ENCODE measurements at places on chromosomes 3 and 15.

- H3K4me1 ChIP-seq: no peaks in the 10 kb centered on the region
- no peaks in the 10 kb centered on the region for H3K27me3 ChIP-seq
- DNase-seq: no peak
- H3K36me3 ChIP-seq: no peaks in the 10 kb centered on the region
- H3K4me3 ChIP-seq: no peak overlapping the region
Measured at GRCh38 chr15:31563001-31563400, 236.4 kb downstream of the KLF13 start.

DNA sequence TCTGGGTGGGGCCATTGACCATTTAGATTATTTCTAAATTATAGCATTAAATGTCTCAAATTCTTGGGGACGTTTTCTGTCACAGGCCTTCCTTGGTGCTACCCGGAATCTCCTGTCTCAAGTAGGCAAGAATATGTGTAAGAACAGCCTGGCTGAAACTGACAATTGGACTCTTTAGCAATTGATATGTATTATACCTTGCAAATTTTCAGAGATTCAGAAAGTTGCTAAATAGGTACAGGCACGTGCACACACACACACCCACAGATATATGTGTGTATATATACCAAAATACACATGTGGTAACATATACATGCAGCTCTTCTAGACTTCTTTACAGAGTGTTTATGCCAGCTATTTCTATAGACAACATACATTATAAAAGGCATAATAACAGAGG, 213.2 kb upstream of the NR2E3 start:
- H3K4me3 ChIP-seq: no peak overlapping the region
- no peak for DNase-seq
- no peaks in the 10 kb centered on the region for H3K36me3 ChIP-seq
- no peaks in the 10 kb centered on the region for H3K4me1 ChIP-seq
- no peaks in the 10 kb centered on the region for H3K27me3 ChIP-seq

- no peak for DNase-seq
- H3K27ac ChIP-seq: no peak overlapping the region
- H3K36me3 ChIP-seq: no peaks in the 10 kb centered on the region
- H3K27me3 ChIP-seq: no peaks in the 10 kb centered on the region
- no peaks in the 10 kb centered on the region for H3K4me1 ChIP-seq
Measured at GRCh38 chr3:6935970-6936369, 75.1 kb downstream of the GRM7 start.

- H3K4me3 ChIP-seq: no peak overlapping the region
- H3K27me3 ChIP-seq: peaks cover 16% of the 10 kb centered on the region
- H3K36me3 ChIP-seq: no peaks in the 10 kb centered on the region
- no peaks in the 10 kb centered on the region for H3K4me1 ChIP-seq
- DNase-seq: no peak
Measured at GRCh38 chr3:37607604-37608003, 254.1 kb upstream of the CTDSPL start.

DNA sequence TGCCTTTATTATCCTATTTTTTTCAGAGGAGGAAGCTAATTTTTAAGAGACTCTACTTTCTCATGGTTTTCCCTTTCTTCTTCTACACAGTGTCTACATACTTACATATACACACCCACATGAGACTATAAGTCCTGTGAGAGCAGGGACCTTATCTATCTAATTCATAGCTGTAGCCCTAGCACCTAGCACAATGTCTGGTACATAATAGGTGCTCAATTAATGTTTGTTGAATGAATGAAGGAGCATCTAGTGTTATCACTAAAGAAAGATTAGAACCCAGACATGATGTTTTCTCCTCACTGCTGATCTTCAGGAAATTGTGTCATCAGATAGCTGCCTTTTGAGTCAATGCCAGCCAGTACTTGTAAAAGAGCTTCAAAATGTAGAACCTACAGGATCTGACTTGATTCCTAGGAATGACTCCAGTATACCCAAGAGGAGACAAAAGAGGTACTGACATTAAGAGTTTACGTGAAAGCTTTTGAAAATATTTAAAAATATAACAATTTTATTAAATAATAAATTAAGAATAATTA, 2.5 kb downstream of the SCG5 start:
- no peak overlapping the region for H3K4me3 ChIP-seq
- H3K27me3 ChIP-seq: no peaks in the 10 kb centered on the region
- H3K36me3 ChIP-seq: peaks cover 24% of the 10 kb centered on the region
- DNase-seq: no peak

DNA sequence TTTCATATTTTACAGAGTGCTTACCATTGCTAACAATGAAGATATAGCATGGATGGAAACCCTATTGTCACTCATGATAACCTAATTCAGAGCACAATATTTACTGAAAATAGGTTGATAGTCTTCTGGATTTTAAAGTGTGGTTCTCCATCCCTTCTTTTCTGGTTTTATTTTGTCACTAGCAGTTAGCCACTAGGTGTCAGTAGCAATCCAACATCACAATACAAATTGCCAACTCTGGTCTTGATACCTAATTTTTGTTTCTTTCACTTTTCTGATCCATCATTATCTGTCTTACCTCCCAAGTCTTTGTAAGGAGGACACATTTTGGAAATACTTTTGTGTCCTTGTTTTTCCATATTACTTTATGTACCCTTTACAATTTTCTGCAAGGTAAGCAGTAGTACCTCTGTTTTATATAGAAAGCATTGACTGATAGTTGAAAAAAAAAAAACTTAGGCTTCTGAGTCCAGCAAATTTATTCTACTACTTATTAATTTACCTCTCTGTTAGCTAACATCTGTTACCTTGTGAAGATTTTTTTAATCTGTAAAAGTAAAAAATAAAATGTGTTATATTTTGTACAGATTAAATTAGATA, 28.3 kb upstream of the CRYBG3 start:
- H3K36me3 ChIP-seq: no peaks in the 10 kb centered on the region
- peak; percentile 24 for DNase-seq
- H3K27me3 ChIP-seq: no peaks in the 10 kb centered on the region
- H3K27ac ChIP-seq: no peak overlapping the region

DNA sequence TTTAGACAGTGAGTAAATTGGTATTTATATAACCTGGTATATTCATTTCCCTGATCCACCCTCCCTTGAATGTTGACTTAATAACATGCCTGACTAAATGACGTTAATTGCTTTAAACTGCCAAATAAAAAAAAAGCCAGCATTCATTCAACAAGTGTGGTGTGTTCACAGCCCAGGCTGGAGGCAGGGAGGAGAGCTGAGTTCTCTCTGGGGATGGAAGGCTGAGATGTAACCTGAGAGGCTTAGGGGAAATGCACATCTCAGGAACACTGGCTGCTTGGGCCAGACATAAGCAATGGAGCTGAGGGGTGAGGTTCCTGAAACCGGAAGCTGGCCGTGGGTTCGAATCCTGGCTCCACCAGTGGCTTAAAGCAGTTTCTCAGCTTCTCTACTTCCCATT, 17.3 kb downstream of the CACNA2D3 start:
- H3K4me1 ChIP-seq: no peaks in the 10 kb centered on the region
- H3K4me3 ChIP-seq: no peak overlapping the region
- H3K36me3 ChIP-seq: no peaks in the 10 kb centered on the region
- H3K27ac ChIP-seq: no peak overlapping the region
- H3K27me3 ChIP-seq: peaks cover 5% of the 10 kb centered on the region
